KBM-7 (cell line): ENCODE measurements at places on chromosomes 7 and 10.

DNA sequence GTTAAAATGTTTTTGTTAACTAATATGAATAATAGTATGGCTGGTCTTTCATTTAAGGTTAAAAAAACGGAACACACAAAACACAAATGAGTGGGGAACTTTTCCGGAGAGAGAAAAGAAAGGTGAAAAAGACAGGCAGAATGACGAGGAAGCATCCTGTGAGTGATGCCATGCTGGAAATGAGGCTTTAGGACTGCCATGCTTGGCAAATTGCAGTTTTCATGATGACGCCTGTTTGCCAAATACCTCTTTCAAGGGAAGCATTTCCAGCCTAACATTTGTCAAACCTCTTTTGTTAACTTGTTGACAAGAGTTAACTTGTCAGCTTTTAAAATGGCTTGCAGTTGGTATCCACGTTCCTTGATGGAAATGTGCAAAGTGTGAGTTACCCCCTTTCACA lies 127.5 kb downstream of the RSU1 start:
- DNase-seq, result no peak

DNA sequence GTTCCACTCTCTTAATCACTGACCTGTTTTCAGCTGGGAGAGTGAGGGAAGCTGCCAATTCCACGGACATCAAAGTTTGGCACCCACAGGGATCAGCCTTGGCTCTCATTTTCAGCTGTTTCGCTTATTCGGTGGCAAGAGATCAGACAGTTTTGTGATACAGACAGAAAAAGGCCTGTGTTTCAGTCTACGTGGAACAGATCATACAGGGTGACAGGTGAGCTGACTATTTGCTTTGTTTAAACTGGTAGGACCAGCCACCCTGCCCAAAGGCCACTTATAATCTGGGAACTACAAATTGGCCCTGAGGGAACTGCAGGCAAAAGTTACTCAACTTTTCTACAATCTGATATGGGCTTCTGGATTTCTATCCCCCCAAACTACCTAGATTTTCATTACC lies 128.6 kb downstream of the ZNF467 start:
- no peak for DNase-seq

- DNase-seq, result peak; percentile 45
Observed at GRCh38 chr10:48759113-48759901, 74.6 kb downstream of the WDFY4 start.

DNA sequence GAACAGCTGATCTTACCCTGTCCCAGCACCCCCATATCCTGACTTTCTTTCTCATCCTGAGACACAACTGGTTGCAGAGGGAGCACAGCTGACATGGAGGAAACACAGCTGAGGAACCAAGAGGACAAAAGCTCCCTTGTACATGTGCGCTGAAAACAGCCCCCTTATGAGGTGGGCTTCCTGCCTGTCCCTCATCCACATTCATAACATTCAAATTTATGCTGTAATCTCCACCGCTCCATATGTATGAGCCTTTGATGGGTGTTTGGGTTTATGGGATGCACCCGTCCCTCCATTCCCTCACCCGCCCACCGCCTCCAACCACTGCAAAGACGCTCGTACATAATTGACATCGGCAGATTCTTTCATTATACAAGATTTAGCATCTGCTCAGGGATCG lies 49.6 kb upstream of the BTRC start:
- DNase-seq, result no peak

DNA sequence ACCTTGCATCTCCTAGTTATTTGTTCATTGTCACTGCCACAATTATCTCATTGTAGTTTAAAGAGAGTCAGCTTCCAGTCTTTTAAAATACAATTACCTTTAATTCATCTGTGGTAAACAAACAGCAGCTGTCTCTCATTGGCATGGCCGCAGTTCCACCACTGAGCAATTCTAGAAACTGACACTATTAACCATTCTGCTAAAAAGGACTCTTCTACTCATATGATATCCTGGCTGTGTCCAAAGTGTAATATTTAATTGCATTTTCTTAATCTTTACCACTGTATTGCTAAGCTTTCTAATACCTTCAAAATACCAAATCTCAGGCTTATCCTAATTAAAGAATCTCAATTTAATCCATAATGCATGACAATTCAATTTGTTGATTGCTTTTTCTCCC lies 639.0 kb downstream of the AUTS2 start:
- DNase-seq, result no peak

DNA sequence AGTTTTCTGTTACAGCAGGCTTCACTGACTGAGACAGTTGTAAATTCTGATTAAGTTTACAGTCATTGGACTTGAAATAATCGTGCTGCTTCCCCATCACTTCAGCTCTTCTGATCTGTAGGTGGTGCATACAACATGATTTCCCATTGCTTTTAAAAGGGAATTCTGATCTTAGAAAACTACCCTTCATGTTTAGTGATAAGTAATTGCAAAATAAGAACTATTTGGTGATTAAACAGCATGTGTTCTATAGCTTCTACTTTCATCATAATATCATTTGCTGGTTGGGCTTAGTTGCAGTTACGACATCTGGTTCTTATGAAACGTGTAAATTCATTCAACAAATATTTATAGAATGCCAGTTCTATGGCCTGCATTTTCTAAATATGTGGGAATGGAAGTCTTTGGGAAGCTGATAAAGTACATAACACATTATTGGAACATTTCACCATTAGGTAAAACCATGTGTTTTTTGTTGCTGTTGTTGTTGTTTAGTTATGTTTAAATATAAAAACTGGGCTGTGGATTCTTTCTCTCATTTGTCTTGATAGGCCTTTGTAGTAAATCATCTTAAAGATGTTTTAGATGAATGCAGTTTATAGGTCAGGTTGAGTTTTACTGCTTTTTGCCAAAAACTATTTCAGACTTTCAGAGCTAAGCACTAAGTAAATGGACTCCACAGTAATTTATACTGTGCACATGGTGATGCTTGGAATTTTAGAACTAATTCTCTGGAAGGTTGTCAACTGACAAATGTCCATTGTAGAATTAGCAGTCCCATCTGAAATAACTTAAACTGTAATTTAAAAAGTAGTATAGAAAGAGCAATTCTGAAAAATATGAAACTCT lies 13.1 kb downstream of the GNAI1 start:
- DNase-seq, result no peak

- DNase-seq, result no peak
Observed at GRCh38 chr10:101145145-101145544, 14.0 kb downstream of the TLX1 start.

DNA sequence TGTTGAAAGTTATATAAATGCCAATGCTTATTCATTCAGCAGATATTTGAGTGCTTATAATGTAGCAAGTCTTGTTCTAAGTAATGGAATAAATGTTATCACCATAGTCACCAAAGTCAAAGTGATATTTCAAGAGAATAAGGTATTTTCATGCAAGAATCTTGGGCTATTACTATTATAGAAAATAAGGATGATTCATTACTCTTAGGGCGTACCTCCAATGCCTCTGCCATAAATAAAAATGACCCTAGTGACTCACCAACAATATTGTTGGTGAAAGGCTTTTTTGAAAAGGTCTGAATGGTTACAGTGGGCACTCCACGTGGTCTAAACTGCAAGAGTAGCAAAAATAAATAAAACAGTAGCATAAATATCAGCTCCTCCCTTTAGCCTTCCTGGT lies 68.4 kb downstream of the RALA start:
- DNase-seq, result no peak

- no peak for DNase-seq
Observed at GRCh38 chr7:26172048-26172447, 20.1 kb downstream of the NFE2L3 start.

GRCh38 chr10:35058686-35059085 lies 31.5 kb downstream of the CUL2 start:
- no peak for DNase-seq

- DNase-seq, result peak; percentile 36
Observed at GRCh38 chr10:74923556-74923955, 97.2 kb downstream of the KAT6B start.

- no peak for DNase-seq
Observed at GRCh38 chr10:18797286-18797685, 138.1 kb downstream of the ARL5B start.

DNA sequence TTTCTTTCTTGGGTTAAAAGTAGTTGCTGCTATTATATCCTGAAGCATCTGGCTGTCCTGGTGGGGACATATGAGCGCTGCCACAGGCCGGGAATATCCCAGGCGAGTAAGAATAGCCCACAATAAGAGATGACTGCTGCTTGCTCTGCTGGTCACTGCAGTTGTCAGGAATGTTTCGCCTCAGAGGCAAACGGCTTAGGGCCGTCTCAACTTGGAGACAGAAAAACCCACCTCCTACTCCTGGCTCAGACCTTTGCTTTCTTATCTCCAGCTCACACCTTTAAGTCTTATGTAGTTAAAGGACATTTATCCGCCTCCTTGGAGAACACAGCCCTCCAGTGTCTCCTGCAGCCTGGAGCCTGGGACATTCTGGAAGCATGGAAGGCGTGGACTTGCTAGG lies at the start of gene GJD4:
TSS of gene GJD4 (plus strand) at position 151 of the 400 bp plus-strand sequence. CDS start at position 378, 227 bp downstream.
- no peak for DNase-seq
